ENCODE measurements at places on chromosomes 3 and 15.

GRCh38 chr15:20645956-20646355, 104.4 kb upstream of the GOLGA6L6 start:
- no peak for DNase-seq

- DNase-seq = no peak
Measured at GRCh38 chr15:80404057-80404760, at the start of gene ARNT2. ARNT2 (plus strand) TSS chr15:80404382; CDS start chr15:80404516, 134 bp downstream.

DNA sequence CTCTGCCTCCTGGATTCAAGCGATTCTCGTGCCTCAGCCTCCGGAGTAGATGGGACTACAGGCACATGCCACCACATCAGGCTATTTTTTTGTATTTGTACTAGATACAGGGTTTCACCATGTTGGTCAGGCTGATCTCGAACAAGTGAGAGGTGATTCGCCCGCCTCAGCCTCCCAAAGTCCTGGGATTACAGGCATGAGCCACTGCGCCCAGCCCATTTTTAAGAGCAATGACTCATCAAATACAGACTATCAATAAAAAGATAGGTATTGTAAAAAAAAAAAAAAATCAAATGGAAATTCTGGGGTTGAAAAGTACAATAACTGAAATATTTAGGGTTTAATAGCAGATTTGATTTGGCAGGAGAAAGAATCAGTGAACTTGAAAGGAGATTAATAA, 129.0 kb downstream of the TJP1 start:
- DNase-seq = no peak

- no peak for DNase-seq
Measured at GRCh38 chr3:87033205-87033604, 42.3 kb upstream of the VGLL3 start.

- DNase-seq = no peak
Measured at GRCh38 chr3:197590313-197590962, 34.7 kb upstream of the BDH1 start.

GRCh38 chr3:45182915-45183871, 37.0 kb upstream of the CDCP1 start:
- no peak for DNase-seq

GRCh38 chr3:66317750-66318376, 97.1 kb downstream of the SLC25A26 start:
- DNase-seq = no peak

DNA sequence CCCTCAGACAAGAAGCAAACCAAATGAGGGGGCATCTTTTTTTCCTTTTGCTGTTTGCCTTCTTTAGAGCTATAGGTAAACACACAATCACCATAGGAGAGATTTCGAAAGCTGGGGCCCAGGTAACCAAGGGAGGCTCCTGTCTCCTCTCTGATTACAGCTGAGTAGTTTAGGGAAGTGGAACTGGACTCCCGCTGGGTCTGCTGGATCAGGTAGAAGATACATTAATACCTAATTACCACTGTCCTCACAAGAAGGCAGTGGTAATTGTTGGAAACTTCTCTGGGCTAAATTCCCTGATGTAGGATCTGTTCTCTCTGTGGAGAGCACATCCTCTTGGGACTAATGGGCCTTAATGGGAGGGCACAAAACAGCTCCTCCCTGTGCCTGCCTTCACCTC, 32.7 kb downstream of the HDC start:
- DNase-seq = no peak

GRCh38 chr3:124520970-124521369, 209.3 kb upstream of the UMPS start:
- DNase-seq = no peak

GRCh38 chr15:89660556-89660955, 5.3 kb upstream of the KIF7 start:
- no peak for DNase-seq

DNA sequence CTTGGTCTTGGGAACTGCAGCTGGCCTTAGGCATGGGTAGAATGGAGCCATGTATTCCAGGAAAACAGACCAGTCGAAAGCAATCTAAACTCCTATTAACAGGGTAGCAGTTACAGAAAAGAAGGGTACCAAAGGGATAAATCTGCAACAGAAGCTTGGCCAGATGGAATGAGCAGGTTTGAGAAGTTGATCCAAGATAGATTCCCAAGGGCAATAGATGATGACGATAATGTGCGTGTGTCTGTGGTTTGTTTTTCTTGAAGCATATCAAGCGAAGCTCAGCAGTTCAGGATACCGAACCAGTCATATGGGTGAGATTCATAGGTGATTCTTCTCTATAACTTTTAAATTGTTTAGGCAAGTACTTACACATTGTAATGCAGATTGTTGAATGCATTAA, 203.8 kb upstream of the SEMA6D start:
- DNase-seq = peak; percentile 16

DNA sequence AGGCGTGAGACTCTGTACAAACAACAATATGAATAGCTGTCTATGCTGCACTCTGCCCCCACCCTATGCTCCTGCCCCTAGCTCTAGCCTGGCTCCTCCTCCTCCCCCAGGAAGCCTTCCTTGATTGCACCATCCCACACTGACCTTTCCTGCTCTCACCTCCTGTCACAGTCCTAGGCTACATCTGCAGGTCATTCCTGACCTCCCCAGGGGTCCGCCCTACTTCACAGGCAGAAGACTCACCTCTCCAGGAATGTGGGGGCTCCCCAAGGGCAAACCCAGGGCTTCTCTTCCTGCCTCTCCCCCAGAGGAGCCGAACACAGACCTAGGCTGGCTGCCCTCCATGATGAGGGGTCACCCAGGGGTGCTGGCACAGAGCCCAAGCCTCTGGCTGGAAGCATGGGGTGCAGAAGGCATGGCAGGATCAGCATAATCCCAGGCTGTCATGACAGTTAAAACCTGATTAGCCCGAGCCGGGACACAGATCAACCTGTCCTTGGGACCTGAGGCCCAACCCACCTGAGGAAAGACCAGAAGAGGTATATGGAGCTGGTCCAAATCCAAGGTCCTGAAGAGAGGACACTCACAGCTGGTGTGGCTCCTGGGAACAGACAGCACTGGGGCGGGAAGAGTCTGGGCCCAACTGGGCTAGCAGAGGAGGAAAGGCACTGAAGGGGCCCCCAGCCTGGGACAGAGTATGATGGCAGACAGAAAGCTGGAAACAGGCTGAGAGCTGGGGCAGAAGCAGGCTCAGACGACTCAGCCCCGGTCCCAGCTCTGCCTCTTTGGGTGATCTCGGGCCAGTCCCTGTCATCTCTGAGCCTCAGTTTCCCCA, 5.9 kb downstream of the SEMA7A start:
- DNase-seq = no peak

DNA sequence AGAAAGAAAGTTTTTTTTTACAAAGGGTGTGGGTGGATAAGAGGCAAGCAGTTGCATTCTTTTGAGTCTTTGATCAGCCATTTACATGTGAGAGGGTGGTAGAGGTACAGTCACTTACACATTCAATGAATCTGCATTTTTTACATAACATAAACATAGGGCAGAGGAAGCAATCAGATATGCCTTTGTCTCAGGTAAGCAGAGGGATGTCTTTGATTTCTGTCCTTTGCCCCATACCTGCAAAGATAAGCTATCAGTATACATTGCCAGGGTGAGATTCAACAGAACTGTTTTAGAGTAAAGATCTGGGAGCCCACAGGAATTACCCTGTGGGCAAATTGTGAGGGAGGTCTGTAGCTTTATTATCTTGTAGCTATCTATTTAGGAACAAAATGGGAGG, 5.4 kb upstream of the PPP1R2 start:
- no peak for DNase-seq

DNA sequence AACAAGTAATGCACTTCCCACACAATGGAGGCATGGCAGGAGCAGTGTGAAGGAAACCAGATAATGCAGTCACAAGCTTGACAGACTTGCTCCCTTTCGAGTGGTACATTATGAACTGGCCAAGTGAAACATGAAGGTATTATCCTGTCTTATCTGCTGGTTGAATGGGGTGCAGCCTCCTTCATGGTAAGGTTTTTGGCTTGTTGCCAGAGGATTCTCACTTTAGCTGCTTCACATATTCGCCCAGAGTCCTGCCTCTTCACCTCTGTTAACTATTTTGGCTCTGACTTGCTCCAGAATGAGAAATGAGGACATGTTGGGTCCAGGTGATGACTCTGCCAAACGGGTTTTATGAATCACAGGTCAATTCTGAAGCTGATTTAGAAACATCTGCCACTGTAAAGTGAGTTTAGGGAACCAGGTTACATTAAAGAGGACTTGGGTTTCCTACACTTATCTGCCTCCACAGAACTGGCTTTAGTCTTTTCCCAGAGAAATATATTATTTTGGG, 19.5 kb upstream of the CCDC39 start:
- DNase-seq = no peak

DNA sequence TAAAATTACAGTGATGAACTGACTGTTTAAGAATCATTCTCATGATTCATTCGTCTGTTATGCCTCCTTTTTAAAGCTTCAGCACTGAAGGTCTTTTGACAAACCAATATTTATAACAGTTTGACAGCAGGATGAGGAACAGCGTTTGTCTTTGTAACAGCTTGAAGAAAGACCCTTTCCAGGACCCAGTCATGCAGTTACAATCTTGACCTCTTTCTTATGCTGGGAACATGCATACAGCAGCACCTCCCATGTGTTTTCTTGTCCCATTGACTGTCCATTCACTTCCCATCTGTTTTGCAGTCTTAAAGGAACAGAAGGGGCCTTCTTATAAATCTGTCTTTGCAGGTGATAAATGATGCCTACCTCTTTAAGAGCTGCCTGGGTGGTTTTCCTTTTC, 87.2 kb downstream of the OPA1 start:
- DNase-seq = no peak

GRCh38 chr3:85783291-85783690, 824.5 kb downstream of the CADM2 start:
- DNase-seq = no peak

GRCh38 chr3:14565868-14566588, 25.9 kb upstream of the GRIP2 start:
- DNase-seq = no peak

DNA sequence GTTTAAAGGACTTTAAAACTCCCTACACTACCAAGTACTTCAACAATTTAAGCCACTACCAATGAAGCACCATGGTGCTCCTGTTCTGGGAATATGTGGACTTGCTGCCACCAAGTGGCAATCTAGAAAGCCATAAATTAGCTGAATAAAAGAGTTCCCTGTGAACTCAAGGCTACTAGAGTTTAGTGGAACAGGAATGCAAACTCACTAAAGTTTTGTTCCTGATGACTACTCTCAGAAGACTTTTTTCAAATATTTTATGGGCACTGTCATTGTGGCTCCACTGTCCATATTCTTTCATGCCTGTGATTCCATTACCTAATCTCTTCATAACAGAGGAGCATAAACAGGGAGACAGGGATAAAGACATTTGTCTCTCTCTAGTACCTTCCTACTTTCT, 63.9 kb downstream of the TMCC1 start:
- peak; percentile 60 for DNase-seq

DNA sequence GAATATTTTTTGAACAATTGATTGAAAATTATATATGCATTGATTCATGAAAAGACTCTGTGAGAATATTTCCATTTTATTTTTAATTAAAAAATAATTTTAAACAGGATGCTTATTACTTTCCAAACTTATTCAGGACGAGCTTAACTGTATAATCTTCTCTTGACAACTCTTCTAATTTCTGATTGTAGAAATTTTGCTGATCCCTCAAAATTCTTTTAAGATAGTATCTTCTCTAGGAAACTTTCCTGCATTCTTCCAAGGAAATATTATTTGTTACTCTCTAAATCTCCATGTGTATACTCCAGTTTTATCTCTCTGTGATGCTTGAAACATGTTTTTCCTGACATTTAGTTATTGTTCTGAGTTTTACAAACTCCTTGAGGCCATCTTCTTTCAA, 197.2 kb downstream of the BCHE start:
- DNase-seq = no peak

GRCh38 chr3:168647582-168647981, 551.9 kb upstream of the GOLIM4 start:
- no peak for DNase-seq

DNA sequence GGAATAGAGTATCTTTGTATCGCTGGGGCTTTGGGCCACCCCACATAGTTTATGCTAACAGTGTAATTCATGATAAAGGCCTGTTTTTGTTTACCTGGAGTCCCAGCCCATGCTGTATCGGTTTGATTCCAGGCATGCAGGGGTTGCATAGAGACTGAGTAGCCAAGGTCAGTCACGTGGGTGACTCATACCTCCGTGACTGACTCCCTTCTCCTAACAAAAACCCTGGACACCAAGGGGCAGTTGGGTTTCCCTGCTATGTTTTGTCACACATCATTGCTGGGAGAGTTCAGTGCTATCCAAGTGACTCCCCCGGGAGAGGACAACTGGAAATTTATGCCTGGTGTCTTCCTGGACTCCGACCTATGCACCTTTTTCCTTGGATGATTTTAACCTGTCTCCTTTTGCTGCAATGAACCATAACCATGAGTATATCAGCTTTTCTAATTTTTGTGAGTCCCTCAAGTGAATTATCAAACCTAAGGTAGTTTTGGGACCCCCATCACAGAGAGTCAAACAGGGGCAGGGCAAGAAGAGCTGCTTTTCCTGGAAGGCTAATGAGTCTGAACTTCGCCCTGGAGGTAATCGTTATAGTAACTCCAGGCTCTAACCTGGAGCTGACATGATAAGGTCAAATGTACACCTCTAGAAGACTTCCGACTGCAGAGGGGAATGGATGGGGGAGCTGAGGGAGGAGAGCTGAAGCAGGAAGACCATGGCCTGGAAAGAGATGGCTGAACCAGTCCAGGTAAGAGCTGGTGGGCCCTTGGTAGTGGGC, 57.0 kb downstream of the SRGAP3 start:
- DNase-seq = no peak

GRCh38 chr3:152499791-152500385, 231.2 kb downstream of the MBNL1 start:
- DNase-seq = no peak

DNA sequence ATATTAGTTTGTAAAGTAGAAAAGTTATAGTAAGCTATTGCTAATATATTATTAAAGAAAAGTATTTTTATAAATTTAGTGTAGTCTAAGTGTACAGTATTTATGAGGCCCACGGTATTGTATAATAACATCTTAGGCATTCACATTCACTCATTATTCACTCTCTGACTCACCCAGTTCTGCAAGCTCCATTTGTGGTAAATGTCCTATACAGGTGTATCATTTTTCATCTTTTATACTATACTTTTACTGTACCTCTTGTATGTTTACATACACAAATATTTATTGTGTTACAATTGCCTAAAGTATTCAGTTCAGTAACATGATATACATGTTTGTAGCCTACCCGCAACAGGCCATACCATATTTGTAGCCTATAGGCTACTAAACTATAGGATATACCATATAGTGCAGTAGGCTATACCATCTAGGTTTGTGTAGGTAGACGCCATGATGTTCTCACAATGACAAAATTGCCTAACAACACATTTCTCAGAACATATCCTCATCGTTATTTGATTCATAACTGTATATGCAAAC, 246.8 kb upstream of the ALCAM start:
- no peak for DNase-seq
